ENCODE measurements at places on chromosomes 13 and 19.
A peak's percentile ranks its signal among the peaks of the same experiment; 100 is the strongest.

DNA sequence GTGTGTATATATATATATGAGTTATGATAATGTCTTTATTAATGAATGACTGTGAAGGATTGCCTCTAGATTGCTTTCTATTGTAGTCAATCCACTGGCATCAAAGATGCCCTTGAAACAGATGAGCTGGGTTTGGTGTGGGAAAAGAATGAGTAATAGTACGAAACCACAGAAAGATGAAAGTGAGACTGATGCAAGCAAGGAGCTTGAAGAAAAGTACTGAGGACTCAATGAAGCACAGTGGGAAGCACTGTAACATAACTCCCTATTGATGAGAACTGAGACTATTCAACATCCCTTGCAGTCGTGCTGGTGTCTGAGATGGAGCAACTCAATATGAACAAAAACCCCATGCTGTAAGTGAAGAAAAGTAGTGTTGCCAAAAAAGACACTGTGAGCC is 1794.2 kb downstream of the SLITRK5 start:
- no peak for DNase-seq

- no peak for DNase-seq
Observed at GRCh38 chr13:111468037-111468959, 147.9 kb downstream of the TEX29 start.

DNA sequence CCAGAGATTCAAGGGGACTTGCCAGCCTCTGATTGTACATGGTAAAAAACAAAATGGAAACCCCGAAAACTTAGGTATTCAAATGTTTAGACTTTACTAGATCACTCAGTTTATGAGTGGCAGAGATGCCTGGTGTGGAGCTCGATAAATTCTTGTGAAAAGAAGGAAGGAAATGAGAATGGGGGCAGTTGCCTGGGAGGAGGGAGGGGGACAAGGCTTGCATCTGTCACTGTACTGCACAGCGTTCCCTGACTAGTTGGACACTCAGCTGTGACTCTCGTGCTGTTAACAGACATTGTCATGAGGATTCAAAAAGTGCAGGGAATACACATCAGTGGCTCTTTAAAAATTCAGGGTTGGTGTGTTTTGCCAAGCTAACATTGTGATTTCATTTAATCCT is 232.9 kb downstream of the ZIC5 start:
- DNase-seq = peak; percentile 19

- no peak for DNase-seq
Observed at GRCh38 chr13:88314496-88314895, 643.3 kb downstream of the SLITRK5 start.

DNA sequence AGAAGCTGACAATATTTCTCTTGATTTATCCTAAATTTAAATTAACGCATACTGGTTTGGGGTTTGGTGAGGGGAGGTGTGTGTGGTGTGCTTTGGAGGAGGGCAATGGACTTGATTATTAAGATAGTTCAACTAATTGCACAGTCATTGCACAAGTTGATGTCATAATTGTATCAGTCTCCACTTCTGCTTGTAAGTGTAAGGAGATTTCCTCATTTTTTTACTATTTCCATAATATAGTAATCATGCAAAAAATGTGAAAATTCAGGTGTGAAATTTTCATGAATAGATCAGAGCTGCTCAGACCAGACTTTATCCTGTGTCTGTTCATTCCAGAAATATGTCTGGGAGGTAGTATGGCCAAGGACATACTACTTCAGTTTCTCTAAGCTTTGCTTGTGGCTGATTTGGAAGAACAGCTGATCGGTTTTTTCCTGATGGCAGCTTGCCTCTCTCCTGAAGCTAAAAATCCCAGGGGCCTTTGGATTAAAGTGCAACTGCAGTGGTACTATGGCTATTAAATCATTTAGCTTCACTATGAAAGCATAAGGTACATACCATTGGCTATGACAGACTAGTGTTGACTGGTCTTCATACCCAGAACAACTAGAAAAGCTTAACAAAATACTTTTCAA is 201.8 kb upstream of the MIR17HG start:
- peak; percentile 50 for DNase-seq

DNA sequence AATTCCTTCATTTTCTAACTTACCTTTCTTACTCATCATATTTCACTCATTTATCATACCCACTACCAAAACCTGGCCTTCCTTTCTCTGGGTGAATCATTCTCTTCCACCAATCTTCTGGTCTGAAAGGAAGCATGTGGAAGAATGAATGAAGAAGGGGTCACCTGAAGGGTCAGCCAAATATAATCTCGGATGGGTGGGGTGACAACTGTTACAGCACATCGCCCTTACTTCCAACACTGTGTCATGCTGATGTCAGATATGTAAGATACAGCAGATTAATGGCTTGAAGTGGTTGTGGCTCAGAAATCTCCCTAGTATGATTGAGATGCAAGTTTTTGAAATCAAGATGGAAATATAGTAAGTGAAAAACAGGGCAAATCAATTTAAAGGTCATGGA is 401.7 kb upstream of the HTR2A start:
- no peak for DNase-seq

DNA sequence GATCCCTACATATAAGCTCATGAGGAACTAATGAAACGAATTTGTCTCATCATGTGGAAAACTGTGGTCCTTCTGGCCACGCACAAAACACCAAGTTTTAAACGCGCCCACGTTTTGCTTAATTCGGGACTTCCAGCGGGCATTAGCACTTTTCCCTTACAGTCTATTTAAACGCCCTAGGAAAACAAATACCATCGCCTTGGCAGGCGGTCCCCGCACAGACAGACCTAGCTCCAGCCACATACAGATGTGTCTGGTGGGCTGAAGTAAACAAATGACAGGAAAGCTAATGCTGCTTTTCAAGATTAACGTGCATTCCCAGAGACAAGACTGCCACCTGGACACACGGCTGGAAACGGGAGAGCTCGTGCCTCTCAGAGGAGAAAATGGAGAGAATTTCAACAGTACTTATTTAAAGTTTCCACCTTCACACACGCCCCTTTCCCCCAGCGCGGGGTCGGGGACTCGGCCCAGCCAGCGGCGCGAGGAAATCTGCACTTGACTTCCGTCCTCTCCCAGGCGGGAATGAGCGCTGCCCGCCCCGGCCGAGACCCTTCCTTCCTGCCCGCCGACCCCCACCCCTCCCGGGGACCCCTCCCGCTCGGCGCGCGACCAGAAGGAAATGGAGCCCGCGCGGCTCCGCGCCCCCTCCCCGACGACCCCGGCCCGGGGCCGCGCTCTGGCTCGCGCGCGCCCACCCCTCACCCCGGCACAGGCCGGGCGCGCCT is 931 bp downstream of the USP12 start:
- no peak for DNase-seq

DNA sequence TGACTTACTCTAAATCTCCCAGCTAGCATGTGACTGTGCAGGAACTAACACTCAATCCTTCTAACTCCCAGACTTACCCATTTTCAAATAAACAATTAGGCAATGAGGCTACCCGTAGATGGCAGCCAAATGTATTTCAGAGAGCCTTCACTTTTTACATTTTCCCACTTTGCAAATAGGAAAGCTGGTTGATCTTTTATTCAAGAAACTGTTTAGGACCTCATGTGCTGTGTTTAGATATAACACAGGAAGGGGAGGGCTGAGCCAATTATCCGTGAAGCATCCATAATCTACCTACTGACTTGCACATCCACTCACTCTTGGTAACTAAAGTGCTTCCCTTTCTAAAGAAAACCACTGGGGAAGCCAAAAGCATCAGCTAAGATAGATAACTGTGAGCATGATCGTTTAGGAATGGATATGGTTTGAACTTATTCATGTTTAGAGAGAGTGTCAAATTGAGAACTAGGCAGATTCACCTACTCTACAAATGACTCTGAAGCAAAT is 33.4 kb downstream of the MBNL2 start:
- DNase-seq = no peak

DNA sequence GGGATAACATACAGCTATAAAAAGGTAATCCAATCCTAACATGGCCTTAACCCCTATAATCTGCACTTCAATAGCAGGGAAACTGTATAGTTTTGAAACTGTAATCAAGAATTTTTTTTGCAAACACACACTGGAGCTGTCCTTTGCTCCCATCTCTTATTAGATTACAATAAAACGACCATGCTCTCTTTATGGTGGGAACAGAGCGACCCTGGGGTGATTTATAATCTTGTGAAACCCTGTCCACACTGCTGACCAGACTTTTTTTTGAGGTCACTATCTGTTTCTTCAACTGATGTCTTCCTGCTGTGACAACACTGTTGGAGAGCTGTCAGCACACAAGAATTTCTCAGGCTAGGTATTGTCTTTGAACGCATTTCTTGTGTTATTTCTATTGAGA is 35.3 kb downstream of the DACH1 start:
- DNase-seq = no peak

DNA sequence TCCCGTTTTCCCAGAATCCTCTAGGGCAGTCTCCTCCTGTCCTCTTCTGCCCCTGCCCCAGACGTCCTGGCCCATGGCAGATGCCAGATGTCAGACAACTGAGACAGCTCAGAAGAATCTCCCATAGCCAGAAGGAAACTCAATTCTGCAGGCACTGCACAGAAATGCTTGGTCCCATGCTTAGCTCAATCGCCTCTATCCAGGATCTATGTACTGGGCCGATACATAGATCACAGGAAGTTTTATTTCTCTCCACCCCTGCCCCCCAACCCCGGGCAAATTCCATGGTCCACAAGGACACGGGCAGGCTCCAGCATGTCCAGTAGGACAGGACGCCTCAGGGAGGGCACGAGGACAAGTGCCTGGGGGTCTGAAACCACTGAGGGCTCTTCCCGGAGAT is 4.8 kb downstream of the MBD3 start:
- no peak for DNase-seq

DNA sequence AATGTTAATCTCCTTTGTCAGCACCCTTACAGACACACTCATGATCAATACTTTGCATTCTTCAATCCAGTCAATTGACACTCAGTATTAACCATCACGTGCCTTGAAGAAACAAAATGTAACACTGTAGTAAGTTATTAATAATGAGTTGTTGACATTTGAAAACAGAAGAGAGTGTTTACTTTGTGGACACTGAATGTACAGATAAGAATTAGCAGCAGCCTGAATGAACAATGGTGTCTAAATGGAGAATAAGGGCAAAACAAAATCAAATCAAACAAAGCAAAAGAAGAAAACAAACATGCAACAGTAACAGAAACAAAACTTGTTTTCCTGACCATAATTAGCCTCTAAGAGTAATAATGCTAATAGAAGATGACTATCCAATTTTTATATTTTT is 1191.1 kb upstream of the MIR17HG start:
- DNase-seq = no peak

GRCh38 chr19:58330458-58330857 is 3.7 kb downstream of the ZSCAN22 start:
- DNase-seq = no peak

- no peak for DNase-seq
Observed at GRCh38 chr13:73983109-73983508, 151.1 kb downstream of the KLF12 start.

- DNase-seq = peak; percentile 90
Observed at GRCh38 chr19:6803036-6803404, 30.5 kb downstream of the VAV1 start.

DNA sequence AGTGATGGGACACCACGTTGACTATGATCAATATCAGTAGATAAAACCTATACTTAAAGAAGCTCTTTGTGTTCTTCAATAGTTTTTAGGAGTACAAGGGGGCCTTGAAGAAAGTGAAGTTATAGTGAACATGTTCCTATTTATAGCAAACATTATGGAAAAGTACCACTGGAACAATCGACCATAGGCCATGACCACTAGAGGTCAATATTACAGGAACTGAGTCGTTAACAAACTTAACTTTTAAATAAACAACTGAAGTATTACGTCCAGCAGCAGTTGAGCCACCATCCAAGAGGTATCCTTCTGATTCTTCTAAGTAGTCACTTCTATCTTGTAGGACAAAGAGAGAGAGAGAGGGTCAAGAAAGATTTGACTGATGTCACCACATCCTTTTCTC is 391.0 kb upstream of the SLITRK5 start:
- DNase-seq = no peak

DNA sequence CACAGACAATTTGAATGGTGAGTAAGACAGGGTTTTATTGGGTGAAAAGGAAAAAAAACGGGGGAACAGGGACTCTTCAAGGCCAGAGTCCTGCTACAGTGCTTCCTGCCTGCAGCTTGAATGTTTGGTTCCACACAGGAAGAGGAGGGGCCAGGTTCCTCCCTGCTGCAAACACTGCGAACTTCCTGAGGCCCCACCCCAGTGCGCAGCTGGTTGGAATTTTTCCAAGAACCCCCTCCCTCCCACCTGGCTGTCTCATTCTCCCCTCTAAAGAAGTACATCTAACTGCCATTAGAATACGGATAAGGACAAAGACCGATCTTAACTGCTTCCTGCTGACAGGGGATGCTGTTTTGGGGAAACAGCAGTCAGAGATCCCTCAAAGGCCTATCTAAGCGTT is 184.9 kb downstream of the GGACT start:
- no peak for DNase-seq

DNA sequence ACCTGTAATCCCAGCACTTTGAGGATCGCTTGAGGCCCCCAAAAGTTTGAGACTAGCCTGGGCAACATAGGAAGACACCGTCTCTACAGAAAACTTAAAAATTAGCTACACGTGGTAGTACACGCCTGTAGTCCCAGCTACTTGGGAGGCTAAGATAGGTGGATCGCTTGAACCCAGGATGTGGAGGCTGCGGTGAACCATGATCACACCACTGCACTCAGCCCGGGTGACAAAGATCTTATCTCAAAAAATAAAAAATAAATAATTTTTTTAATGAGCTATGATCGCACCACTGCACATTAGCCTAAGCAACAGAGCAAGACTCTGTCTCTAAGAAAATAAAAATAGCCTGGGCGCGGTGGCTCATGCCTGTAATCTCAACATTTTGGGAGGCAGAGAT is 6.6 kb downstream of the RCBTB2 start:
- DNase-seq = no peak

DNA sequence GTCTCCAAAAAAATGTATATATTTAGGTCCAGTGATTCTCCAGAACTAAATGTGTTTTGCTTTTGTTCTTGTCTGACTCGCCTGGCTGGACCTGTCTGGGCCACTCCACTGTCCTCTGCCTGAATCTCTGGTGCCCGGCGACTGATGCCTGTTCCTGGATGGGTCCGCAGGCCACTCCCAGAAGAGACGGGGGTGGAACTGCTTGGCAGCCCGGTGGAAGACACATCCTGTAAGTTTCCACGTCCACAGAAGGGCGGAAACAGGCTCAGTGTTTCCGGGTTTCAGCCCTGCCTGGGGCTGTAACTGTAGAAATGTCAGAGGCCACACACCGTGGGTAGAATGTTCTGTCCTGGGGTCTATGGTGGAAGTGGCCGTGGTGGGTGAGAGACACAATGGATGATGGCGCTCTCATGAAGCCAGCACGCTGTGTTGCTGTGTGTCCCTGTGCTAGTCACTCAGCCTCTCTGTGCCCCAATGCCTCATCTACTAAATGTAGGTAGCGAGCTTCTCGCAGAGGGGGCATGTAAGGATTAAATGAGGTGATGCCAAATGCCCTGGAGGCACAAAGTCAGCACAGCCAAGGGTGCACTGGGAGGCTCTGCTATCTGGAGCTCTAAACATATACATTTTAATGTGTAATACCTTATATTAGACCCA is 22.0 kb downstream of the ATCAY start:
- no peak for DNase-seq

GRCh38 chr19:16397791-16398529 is 73.3 kb downstream of the KLF2 start:
- no peak for DNase-seq
